Mesenchymal stem cell (in vitro differentiated cells and primary cell): ENCODE measurements at places on chromosomes 5 and 9.
A peak's percentile ranks its signal among the peaks of the same experiment; 100 is the strongest.

DNA sequence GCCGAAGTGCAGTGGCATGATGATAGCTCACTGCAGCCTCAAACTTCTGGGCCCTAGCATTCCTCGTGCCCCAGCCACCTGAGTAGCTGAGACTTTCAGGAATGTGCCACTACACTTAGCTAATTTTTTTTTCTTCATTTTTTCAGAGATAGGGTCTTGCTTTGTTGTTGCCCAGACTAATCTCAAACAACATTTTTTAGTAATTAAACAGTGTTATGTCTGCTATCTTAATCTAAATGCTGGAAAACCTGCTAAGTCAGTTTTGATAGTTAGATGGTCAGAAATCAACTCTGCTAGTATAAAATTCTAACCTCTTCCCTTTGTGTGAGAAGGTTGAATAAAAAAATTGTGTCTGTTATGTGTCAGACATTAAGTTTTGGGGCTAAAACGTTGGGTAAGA, 12.4 kb downstream of the G3BP1 start:
- DNase-seq: no peak

DNA sequence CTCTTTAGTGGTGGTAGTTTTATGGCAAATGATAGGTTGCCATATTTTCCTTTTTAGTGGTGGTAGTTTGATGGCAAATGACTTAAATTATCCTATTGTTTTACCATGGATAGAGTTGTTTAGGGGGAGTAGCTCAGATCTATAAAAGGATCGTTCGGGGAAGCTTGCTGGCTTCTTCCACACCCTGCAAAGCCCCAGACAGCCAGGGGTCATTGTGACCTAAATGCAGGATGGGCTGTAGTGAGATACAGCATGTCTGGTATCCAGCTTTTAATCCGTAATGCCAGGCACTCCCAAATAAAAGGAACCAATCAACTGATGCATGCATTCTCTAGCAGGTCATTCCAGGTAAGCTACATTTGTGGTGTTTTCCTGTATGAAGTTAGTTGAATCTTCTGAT, 67.1 kb downstream of the PRR16 start:
- DNase-seq: no peak

- DNase-seq: no peak
Measured at GRCh38 chr9:134365791-134366222, 39.6 kb downstream of the RXRA start.

DNA sequence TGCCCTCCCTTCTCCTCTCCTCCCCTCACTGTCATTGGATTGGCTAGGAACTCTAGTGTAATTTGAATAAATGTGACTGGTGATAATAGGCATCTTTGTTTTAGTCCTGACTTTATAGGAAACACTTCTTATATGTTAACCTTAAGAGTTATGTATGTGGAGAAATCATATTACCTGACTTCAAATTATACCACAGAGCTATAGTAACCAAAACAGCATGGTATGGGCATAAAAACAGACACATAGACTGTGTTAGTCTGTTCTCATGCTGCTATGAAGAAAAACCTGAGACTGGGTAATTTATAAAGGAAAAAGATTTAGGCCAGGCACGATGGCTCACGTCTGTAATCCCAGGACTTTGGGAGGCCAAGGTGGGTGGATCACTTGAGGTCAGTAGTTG, 9.4 kb downstream of the MRRF start:
- no peak for DNase-seq

- peak; percentile 15 for DNase-seq
Measured at GRCh38 chr9:18493451-18493993, 19.6 kb downstream of the ADAMTSL1 start.

DNA sequence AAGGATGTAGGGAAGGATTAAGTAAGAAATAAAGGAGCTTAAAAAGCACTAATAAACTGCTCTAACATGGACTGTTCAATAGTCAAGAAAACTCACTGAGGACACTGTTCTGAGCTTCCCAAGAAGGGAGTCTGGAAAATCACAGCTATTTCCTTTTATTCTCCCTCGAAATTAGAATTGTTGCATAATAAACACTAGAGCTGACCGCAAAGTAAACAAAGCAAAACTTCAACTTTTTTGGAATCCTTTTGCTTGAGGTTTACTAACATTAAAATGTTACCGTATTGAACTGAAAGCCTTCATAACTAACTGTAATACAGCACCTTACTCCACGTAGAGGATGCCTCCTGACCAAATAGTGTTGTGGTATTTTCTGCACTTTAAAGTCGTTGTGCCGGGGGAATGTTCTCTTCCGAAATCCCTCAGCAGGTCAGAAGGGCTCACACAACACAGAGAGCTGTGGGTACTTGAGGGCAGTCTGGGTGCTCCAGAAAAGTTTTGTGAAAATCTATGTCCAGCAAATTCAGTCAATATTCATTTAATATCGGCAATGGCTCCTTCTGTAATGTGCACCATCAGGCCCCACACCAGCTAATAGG, 59.2 kb downstream of the TTLL11 start:
- peak; percentile 10 for DNase-seq

DNA sequence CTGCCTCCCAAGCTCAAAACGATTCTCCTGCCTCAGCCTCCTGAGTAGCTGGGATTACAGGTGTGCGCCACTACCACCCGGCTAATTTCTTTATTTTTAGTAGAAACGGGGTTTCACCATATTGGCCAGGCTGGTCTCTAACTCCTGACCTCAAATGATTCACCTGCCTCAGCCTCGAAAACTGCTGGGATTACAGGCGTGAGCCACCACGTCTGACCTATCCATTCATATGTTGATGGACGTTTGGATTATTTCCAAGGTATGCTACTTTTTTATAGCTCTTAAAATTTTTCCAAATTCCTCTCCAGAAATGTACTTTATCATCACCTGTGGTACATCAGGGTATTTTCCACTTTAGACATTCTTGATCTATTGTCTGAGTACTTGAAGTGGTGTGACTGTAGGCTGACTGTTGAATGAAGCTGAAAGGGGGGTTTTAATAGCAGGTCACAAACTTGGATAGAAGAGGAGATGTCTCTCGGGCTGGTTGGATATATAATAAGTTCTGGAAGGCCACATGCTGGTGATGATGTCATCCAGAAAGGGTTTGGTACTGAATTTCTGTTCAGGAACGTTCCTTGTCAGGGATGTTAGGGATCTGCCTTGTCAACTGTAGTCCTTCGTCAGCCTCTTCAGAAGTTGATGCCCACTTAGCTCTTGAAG, 7.4 kb downstream of the CTNNA1 start:
- no peak for DNase-seq

GRCh38 chr5:80976985-80977384, 16.8 kb downstream of the RASGRF2 start:
- no peak for DNase-seq

- DNase-seq: no peak
Measured at GRCh38 chr9:92608909-92609445, 61.0 kb downstream of the IPPK start.

- DNase-seq: no peak
Measured at GRCh38 chr9:132249123-132249522, 87.3 kb downstream of the NTNG2 start.

DNA sequence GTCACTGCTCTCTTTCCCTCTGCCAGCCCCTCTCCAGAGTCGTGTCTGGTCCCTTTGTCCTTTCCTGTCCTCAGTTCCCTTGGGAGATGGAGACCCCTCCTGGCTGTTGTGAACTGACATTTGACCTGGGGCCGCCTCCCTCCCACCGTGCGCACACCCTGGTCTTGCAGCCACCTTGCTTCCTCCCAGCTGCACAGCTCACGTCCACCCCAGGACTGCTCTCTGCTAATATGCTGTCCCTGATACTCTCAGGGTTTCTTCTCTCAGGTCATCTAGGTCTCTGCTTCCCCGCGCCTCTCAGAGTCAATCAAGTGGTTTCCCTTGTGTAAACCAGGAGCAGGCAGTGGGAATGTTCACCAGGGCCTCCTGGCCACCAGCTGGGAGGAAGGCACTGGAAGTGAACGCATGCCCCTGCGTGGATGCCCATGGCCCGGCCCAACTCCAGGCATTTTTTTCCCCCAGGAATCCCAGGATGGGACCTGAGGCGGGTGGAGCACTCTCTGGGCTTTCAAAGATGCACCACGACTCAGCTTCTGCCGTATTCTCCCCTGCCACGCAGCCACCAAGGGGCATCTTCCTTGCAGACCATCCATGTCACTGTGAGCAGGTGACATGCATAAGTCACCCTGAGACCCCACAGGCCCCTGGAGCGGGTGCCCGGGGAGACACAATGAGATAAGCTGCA, 142.4 kb downstream of the OLFM1 start:
- DNase-seq: no peak

DNA sequence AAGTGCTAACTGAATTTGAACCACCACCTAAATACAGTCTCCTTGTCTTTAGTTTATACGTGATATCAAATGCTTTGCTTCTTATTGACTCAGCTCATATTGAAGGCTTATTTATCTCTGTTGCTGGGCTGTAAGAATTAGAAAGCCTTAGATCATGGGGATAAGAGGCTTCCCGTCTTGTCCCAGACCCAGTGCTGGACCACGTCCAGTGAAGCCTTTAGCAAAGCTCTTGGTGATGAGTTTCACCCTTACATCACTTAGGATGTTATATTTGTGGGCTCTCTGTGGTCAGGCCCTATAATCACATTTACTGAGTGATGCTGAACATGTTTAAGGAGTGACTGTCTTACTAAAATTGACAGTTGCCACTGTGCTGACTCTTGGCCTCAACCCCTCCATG, 11.2 kb downstream of the FAM240B start:
- peak; percentile 53 for DNase-seq

GRCh38 chr5:96855031-96855872, 21.0 kb upstream of the ERAP2 start:
- peak; percentile 56 for DNase-seq

GRCh38 chr9:21434202-21435014, 5.8 kb upstream of the IFNA1 start:
- DNase-seq: peak; percentile 60

- DNase-seq: no peak
Measured at GRCh38 chr9:90907790-90908189, 106.2 kb downstream of the SYK start.

DNA sequence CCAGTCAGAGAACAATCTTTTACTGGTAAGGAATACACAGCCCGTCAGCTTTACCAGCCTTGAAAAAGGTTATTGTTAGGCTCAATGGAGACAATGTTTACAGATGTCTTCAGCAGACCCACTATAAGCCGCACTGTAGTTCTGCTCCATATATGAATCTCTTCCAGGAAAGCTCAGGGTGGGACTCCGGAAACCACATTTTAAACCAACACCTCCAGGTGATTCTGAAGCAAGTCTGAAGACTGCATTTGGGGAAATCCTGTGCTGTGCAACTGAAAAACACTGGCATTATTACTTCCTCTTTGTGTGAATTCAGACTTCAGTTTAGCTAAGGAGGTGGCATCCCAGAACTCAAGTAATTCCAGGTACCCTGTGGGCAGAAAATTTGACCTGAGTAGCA, 3.5 kb downstream of the GZMK start:
- DNase-seq: no peak

DNA sequence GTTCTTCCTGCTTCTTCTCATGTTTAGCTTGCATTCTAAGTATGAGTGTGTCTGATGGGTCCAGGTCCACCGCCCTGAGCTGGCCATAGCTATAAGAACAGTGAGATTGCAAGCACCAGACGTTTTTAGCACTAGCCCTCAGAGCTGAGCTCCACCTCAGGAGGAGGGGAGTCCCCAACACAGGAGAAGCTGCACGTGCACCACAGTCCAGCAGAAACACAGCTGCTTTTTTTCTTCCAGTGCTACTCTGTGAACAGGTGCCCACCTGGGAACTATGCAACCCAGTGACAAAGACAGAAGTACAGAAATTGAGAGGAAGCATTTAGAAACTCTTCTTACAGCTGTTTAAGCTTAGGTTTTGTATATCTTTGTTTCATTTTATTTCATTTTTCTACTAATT, 299.4 kb downstream of the MARCHF11 start:
- DNase-seq: no peak

DNA sequence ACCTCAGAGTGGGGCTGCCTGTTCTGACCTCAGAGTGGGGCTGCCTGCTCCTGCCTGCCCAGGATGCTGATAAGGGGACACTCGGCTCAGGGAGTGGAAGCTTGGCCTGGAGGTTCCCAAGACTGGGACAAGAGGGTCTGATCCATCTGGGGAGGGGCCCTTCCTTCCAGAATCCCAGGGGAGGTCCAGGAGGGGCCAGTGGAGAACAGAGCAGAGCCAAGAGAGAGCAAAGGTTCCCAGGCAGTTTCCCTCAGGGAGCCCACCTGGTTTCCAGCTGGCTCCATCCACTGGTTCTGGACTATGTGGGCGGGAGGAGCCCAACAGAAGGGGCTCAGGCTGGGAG, 49.1 kb upstream of the RNU6ATAC start:
- no peak for DNase-seq

- DNase-seq: peak; percentile 89
Measured at GRCh38 chr5:143536364-143536763, 132.9 kb upstream of the NR3C1 start.

GRCh38 chr5:80369521-80369920, 38.3 kb upstream of the ZFYVE16 start:
- DNase-seq: no peak

DNA sequence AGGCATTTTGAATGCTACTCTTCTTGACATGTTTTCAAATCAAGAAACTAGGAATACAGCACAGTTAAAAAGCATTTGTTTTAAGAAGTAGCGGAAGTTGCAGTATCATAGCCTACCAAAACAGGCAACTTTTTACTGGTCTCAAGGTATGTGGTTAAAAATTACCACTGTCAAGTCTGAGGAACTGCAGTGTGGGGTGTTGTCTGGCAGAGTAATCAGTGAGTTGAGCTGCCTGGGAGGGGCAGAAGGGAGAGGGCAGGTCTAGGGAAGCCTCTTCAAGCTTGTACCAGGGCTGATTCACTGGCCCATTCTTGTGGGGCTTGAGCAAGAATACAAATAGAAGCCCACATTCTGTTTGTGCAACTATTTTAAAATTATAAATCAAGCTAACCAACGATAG, 42.4 kb upstream of the SV2C start:
- DNase-seq: no peak

DNA sequence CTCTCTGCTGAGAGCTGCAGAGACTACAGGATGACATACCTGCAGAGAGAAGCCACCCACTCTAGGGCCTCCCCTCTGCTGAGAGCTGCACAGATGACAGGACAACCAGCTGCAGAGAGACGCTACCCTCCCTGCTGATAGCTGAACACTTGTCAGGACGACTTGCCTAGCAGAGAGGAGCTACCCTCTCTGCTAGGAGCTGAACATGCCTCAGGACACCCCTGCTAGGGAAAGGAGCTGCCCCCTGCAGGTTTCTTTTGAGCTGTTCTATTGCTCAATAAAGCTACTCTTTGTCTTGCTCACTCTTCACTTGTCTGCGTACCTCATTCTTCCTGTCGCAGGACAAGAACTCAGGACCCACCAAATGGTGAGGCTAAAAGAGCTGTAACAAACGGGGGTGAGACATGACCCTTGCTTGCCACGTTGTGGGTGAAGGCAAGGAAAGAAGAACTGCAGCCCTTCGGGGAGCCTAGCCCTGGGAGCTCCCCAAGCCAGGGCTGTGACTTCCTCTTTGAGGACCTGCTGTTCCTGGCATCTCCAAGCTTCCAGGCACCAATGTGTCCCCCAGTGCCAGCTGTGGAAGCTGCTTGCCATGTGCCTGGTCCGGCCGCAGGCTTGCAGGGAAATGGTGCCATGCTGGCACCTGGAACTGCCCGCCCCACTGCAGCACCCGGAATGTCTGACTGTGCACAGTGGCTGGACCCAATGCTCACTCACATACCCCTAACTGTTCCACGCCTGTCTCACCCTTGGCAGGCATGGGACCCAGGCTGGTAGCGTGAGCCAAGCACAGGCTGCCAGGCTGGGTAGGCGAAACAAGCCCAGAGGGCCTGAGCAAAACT, 5.1 kb upstream of the TESK1 start:
- DNase-seq: no peak

GRCh38 chr9:63859475-63860215, 1425.4 kb downstream of the FOXD4L5 start:
- DNase-seq: no peak
